Glomerular endothelial cell (primary cell): ENCODE measurements at places on chromosomes 3 and 15. TPM values are rescaled to one million over a fixed set of nuclear protein-coding genes. Genes with fewer than 3 reads are reported as not detected.

LIPH gene
- total RNA-seq: 0.12 and 2.0 TPM in 2 replicates

CELF6 gene
- 0.05 and 1.5 TPM in 2 replicates for total RNA-seq

SAMD7 gene
- total RNA-seq: not detected in 2 replicates

DNA sequence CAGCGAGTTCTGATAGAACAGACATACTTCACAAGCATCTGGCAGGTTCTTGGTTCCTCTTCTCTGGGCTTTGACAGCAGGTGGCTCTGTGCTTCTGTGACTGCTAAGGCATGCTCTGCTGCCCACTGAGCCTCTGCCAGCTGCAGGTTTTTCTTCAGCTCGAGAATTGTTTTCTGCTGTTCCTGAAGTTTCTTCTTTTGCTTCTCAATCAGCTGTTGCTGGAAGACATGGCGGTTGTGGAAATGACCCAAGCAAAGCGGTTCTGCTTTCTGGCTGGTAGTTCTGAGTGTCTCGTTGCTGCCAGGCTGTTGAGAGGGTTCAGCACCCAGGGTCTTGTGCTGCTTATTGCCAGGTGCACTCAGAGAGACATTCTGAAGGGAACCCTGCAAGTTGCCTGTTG, 50.8 kb downstream of the CCDC191 start:
- no peak for DNase-seq
